ENCODE measurements at places on chromosomes 1 and 21.

DNA sequence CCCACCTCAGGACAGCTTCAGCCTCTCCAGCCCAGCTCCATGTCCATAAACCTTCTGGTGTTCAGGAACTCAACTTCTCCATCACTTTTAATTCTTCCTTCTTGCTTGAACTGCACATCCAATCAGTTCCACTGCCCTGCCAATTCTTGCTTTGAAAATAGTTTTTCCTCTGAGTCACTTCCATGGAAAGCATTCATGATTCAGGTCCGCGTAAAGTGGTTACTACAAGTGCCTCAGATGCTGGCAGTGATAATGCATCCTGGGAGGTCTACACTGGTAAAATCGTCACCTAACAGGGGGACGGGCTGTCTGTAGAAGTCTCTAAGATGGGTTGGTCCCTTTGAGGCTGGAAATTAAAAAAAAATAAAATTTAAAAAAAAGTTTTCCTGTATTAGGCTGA lies 25.9 kb upstream of the RCAN1 start:
- peak; percentile 73 for DNase-seq

GRCh38 chr1:95117207-95118066 lies at the start of gene TLCD4:
TSS of gene TLCD4 (plus strand) at chr1:95117355. CDS start at chr1:95143902, 26,547 bp downstream.
- DNase-seq: peak; percentile 51

- no peak for DNase-seq
Measured at GRCh38 chr21:43806017-43806710, 16.8 kb downstream of the RRP1 start.

DNA sequence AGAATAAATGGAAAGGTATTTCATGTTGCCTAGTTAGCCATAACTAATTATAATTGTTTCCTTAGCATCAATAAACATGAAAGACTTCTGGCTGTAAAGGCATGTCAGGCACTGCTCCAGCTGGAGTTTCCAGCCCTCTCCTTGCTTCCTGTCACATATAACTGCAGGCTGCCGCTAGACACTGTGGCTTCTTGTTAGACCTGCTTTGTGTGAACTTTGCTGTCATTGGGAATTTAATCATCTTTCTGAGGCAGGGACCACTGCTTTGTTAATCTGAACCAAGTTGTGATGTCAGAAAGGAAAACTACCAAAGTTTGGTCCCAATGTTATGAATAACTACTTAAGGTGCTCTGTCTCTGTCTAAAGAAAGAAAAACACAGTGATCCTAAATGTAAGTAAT lies 90.3 kb upstream of the DUSP10 start:
- no peak for DNase-seq

DNA sequence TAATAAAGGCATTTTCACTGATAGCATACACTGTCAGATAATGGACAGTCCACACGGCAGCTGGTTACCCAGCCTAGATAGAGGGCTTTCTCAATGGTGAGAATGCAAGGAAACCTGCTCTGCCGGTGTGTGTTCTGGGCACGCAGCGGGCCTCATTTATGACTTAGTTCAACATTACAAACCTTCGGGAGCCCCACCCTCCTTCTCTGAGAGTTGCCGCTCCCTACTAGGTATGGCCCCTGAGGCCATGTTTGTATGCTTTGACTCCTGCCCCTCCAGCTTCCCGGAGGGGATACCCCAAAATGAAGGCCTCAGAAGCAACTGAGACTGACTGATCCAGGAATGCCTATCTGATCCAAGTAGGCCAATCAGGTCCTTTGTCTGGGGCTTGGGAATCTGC lies 17.2 kb upstream of the FABP3 start:
- DNase-seq: no peak

- peak; percentile 40 for DNase-seq
Measured at GRCh38 chr1:215710036-215710898, 143.2 kb downstream of the KCTD3 start.

- DNase-seq: no peak
Measured at GRCh38 chr1:93288558-93288957, 57.1 kb upstream of the DR1 start.

DNA sequence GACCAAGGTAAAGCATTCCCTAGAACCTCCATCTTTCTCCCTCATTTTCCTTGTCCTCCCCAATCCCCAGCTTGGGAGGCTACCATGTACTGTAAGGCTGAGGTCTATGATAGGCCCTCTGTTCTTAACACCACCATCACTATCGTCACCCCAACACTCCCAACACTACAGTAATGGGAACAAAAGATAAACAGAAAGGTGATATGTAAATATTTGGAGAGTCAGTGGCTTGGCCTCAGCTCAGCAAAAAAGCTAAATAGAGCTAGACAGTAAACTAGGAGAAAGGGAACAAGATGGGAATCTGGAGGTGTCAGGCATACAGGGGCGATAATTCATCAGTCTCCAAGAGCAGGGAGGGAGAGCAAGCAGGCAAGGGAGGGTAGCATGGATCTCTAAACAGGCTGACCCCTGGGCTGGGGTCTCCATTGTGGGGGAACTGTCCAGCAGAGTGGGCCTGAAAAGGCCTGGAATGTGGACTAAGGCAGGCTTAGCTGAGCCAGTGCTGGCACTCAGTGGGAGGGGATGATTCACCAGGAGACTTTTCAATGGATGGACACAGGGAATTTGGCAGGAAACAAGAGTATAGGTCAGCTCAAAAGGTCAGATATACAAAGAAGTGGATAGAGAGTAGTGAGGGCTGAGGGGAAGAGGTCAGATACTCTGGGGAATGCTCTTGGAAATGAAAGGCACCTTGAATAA lies 6.7 kb downstream of the WNT2B start:
- DNase-seq: peak; percentile 81

GRCh38 chr1:212760126-212760823 lies 31.3 kb downstream of the NSL1 start:
- no peak for DNase-seq

- DNase-seq: no peak
Measured at GRCh38 chr1:65971547-65971946, 178.9 kb downstream of the PDE4B start.

GRCh38 chr21:42341776-42342542 lies 8.8 kb downstream of the TFF2 start:
- no peak for DNase-seq

- no peak for DNase-seq
Measured at GRCh38 chr21:14987370-14988170, 77.2 kb downstream of the NRIP1 start.

DNA sequence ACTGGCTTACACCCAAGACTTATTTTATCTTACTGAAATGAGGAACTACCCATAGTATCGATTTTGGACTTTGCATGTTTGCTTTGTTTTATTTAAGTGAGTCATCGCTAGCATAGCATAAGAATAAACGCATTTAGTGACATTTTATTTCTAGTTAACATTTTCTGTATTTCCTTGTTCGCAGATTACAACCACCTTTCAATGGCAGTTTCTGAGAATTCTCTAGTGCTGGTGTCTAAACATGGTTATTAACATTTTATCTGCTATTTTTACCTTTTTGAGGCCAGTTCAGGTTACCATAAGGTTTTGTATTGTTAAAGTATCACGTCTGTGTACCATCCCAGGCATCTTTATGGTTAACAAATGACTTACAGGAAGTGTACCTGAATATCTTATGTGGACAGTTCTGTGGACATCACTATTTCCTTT lies 24.5 kb downstream of the EEIG2 start:
- no peak for DNase-seq

DNA sequence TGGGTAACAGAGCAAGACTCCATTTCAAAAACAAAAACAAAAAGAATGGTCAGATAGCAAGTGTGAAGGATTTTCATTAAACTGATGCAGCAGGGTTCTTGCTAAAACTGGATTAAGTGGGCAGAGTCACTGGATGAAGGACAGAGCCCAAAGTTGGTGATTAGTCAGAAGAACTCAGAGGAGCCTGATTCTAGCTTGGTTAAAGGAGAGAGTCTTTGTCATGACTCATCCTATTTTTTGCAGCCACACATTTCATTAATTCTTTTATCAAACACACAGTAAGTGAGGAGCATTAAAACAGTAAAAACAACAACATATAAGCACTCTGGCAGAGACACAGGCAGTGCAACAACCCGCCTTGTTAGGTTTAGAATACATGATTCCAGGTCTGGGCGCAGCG lies 56.0 kb upstream of the EDARADD start:
- no peak for DNase-seq

GRCh38 chr21:26079366-26079765 lies 91.2 kb downstream of the APP start:
- DNase-seq: no peak

DNA sequence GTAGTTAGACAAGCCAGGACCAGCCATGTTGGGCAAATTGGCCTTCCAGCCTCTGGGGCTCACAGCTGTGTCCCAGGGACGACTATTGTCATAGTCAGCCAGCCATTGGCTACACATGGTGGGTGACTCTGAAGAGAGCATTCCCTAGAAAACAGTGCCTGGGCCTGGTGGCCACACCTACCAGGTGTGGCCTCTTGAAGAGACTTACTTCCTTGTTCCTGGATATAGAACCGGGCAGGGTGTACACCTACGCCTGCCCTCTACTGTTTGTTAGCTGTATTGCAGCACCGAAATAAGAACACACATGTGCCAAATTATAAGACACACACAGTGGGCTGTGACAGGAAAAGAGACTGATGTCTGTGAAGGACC lies 134.6 kb upstream of the ARHGEF16 start:
- peak; percentile 70 for DNase-seq

GRCh38 chr1:86758570-86758969 lies 54.2 kb downstream of the SH3GLB1 start:
- DNase-seq: no peak

DNA sequence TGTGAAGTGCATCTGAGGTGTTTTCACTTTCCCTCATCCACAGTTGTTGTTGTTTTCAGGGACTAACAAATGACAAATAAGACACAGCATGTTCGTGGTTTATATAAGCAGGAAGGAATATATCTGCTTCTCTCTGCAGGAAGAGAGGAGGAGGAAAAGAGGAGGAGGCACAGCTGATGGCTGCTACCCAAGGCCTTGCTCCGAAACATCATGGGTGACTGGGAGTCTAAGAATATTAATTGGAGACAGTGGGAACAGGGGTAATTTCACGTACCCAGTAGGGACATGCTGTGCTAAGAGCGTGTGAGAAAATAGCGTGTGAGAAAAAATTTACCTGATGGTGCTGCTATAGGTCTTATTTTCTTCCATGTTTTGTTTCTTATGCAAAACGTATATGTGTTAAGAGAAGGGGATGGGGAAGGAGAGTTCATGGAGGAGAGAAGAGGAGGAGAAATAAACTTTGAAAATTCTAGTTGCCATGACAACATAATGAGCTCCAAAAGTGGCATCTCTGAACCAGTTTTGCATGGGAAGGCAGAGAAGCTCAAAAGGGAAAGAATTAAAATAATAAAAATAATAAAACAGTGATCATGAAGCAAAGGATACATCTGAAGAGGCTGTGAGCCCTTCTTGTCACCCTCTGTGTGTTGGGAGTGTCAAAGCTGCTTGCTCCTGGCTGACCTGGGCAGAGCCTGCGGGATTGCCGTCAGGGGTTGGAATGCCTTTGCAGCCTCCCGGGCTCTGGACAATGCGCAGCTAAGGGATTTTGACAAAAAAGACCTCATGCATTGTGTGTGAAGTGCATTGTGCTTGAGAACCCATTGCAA lies 192.0 kb downstream of the CACNA1E start:
- DNase-seq: no peak

DNA sequence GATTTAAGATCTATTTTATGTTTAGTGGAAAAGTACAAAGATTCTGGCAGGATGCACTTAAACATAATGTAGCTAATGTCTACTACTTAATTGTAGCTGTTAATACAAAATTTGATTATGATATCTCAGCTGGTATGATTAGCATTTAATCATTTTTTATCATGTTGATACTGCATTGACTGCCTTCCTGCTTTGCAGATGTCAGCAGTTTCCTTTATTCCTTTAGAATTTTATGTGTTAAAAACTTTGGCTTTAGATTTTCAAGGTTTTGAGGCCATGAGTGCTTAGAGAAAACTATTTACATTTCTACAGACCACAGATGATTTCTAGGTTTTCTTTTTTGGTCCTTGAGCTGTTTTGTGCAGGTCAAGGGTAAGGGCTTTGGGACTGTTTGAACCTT lies 152.2 kb downstream of the ZNF326 start:
- no peak for DNase-seq

- DNase-seq: no peak
Measured at GRCh38 chr1:19432943-19433718, 52.2 kb downstream of the CAPZB start.

GRCh38 chr1:231313661-231314060 lies 24.0 kb downstream of the EXOC8 start:
- DNase-seq: no peak

GRCh38 chr21:15592271-15592860 lies 137.4 kb upstream of the USP25 start:
- DNase-seq: peak; percentile 14

DNA sequence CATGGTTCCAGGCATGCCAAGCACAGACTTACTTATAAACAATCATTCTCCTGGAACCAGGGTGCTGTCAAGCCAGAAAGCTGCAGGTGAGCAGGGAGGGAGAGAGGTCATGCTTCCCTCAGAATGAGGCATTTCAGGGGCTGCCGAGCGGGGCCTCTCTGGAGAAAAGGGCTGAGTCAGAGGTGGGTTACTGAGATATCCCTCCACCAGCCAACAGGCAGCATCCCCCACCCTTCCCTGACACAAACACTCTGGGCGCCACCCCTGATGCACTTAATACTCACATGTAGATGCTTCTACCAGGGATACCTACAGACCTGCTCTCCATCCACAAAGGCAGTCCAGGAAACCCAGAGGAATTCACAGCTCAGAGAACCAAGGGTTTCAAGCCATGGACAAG lies 13.1 kb downstream of the STK40 start:
- DNase-seq: no peak

DNA sequence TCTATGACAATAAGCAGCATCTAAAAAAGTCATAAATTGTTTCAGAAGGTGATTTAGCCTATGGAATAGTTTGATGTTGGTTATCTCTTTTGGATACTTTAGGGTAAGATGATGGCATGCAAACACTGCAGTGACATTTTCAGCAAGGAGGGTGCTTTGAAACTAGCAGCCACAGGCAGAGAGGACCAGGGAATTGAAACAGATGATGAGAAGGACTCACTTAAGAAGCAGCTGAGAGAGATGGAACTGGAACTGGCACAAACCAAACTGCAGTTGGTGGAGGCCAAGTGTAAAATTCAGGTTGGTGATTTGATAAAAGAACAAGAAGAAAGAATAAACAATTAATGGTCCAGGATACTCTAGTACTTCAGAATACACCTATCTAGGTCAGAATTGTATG lies 11.2 kb upstream of the CACYBP start:
- no peak for DNase-seq

DNA sequence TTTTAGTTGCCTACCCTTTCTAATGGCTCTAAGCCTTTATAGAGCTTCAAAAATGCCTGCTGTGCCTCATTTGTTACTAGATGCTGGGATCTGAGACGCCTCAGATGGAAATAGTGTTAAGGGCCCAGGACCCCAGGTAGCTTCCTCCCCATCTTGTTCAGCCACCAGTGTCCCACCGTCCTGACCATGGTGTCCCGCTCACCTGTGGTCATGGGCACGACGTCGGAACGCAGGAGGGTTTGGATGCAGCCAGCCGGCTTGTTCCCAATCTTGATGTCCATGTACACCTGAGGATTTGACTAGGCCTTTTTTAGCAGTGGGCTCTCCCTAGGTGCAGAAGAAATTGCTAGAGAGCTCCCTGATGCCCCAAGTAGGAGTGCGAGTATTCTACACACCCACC lies 31.1 kb downstream of the PABPC4 start:
- DNase-seq: no peak
